ENCODE measurements at places on chromosomes 6 and 20. TPM values are rescaled to one million over a fixed set of nuclear protein-coding genes. Genes with fewer than 3 reads are reported as not detected.

DNA sequence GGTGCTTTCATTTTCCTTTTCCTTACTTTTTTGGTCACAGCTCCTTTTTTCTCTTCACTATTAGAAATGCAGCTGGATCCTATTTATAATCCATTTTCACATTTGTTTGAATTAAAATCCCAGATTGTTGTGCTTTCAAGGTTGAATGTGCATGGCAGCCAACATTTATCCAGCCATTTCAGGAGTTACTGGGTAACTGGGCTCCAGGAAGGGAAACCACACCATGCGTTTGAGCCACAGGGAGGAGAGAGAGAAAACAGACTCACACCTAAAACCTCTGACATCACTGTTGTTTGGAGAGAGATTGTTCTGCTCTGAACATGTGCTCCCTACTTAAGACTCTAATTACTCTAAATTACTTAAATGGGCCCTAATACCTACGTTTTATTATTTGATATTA is 173.4 kb downstream of the BMP2 start:
- DNase-seq: no peak

The ALDH8A1 gene
- total RNA-seq: 0.53 TPM

DNA sequence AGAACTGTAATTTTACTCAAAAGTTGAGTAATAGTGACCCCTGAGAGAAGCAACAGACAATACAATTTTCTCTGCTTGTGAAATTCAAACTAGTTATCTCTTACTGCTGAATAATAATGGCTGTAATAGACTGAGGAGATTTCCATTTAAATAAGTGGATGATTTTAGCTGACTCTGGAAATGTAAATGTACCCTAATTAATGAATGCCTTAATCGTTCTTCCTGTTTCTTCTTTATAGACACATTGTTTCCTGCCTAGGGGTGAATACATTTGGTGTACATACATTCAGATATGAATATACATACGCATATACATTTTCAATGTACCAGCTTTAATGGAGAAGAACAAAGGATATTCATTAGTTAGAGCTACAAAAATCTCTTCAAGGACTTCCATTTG is 611.9 kb downstream of the TFAP2B start:
- no peak for DNase-seq

The VWA7 gene
- total RNA-seq: 2.9 TPM

DNA sequence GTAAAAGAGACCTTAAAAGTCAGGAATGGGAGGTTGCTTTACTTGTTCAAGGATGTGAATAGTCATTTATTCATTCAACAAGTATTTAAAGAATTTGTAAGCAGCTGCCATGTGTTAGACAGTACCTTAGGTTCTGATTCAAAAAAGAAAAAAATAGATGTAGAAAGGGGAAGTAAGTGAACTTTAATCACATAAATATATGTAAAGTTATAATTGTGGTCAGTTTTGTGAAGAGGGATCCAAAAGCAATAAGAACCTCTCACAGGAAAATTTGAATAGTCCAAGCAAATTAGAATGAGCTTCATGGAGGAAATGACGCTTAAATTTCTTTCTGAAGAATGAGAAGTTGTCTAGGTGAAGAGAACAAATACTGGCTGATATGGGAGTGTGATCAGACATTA is 596.1 kb upstream of the CITED2 start:
- DNase-seq: no peak

The GLYATL3 gene
- not detected for total RNA-seq

GRCh38 chr6:39420300-39421265 is 98.1 kb upstream of the KCNK16 start:
- DNase-seq: no peak

- DNase-seq: no peak
Observed at GRCh38 chr20:62675156-62675876, 33.0 kb downstream of the SLCO4A1 start.

GRCh38 chr6:47203266-47203937 is 106.3 kb downstream of the TNFRSF21 start:
- no peak for DNase-seq

The RAET1L gene
- total RNA-seq: not detected

DNA sequence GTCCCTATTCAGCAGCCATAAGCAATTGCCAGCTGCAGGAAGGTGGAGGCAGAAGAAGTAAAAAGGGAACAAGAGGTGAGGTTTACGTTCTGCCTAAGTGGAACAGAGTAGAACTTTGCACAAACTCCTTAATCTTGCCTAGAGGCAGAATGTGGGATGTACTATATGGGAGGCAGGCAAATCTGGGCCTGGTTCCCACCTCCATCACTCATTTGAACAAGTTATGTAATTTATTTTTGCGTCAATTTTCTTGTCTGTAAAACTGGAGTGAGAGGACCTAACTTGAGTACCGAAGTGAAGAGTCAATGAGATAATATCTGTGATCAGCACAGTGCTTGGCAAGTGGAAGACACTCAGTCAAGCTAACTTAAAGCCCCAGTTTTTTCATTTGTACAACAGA is 2.0 kb upstream of the TPBG start:
- no peak for DNase-seq

DNA sequence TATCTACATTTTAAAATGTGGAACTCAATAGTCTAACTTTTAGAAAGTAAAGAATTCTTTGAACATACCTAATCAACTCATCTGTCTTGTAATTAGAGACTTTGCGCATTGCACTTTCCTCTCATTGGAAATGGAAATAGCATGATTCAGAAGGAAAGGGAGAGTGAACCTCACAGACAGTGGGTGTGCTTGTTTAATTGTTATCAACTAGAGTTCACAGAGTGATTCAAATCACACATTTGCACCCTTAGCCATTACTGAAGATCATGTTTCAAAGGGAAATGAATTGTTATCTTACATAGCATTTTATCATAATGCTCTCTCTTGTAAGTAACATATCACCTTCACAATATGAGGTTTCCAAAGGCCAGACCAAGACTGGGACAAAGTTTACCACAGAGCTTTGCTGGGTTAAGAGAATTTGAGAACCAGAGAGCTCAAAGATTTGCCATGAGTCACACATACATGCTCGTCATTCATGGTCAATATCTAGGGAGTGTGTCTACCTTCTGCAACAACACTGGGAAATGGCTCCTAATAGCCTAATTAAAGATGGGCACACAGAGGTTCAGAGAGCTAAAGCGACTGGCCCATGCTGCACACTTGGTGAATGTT is 21.5 kb downstream of the GSTA3 start:
- no peak for DNase-seq

Measured in activated B cell treated with CpG ODN at 0.5 μM for 24 hours (primary cell).